Mammary microvascular endothelial cell (primary cell): ENCODE measurements at places on chromosomes 11 and 22. TPM values are rescaled to one million over a fixed set of nuclear protein-coding genes. Genes with fewer than 3 reads are reported as not detected.

MAJIN gene
- total RNA-seq = not detected in 2 replicates

MPEG1 gene
- not detected in 2 replicates for total RNA-seq

TRIM22 gene
- total RNA-seq = 135 and 147 TPM in 2 replicates

YIF1A gene
- total RNA-seq = 108 and 132 TPM in 2 replicates

SCGB1A1 gene
- not detected in 2 replicates for total RNA-seq

POLD4 gene
- 89.9 and 100 TPM in 2 replicates for total RNA-seq

UCP3 gene
- 0.07 and 0.54 TPM in 2 replicates for total RNA-seq

KRTAP5-2 gene
- not detected in 2 replicates for total RNA-seq

NLRX1 gene
- total RNA-seq = 11.9 and 15.1 TPM in 2 replicates

YPEL1 gene
- total RNA-seq = 2.4 and 7.9 TPM in 2 replicates

MMP7 gene
- not detected in 2 replicates for total RNA-seq

CALCB gene
- total RNA-seq = not detected in 2 replicates

CASP1 gene
- 29.9 and 36.4 TPM in 2 replicates for total RNA-seq
